NCI-H446 (cell line): ENCODE measurements at places on chromosomes 11 and 22.
A peak's percentile ranks its signal among the peaks of the same experiment; 100 is the strongest.

DNA sequence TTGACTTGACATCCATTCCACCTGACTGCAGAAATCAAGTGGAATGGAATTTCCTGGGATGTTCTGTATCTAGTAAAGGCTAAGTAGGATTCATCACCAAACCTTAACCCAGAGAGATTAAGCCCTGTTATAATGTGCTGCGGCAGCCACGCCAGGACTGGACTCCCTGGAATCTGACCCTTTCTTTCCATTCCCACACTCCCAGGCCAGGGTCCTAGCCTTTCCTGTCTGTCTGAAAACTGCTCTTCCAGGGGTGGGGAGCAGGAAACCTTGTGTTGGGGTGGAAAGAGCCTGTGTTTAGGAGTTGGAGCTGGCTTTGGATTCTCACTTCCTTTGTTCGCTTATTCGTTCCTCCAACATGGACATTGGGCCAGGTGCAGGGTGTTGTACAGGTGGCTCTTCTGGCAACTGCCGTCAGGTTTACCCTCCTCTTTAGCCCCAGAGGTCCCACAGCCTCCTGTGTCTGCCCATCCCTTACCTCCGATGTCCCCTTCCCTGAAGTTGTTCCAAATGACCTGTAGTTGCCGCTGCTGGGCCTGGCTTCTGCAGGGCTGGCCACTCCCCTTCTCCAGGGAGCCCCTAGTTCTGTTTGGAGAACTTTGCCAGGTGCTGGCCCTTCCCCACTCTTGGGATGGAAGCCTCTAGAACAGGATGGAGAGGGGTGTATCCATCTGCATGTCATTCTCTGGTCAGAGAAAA, 20.5 kb upstream of the PARVB start:
- DNase-seq: no peak

DNA sequence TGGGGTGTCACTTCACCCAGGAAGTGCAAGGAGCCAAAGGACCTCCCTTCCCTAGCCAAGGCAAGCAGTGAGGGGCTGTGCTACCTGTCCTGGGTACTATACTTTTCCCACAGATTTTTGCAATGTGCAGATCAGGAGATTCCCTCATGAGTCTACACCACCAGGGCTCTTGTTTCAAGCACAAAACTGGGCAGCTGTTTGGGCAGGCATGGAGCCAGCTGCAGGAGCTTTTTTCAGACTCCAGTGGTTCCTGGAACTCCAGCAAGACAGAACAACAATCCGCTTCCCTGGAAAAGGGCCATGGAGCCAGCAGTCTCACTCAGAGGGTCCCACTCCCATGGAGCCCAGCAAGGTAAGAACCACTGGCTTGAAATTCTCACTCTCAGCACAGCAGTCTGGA, 1649.6 kb downstream of the LRRC4C start:
- no peak for DNase-seq

- peak; percentile 30 for DNase-seq
These were observed 88.7 kb downstream of the STIM1 start for GRCh38 chr11:3944198-3944597.

- DNase-seq: no peak
These were observed 12.3 kb downstream of the SPI1 start for GRCh38 chr11:47366020-47366490.

- DNase-seq: peak; percentile 60
These were observed 6.7 kb upstream of the OR5I1 start for GRCh38 chr11:55942785-55943392.
